ENCODE measurements at places on chromosomes 5 and 9. TPM values are rescaled to one million over a fixed set of nuclear protein-coding genes. Genes with fewer than 3 reads are reported as not detected.

SHC3 gene
- 0.38 TPM for total RNA-seq

DNA sequence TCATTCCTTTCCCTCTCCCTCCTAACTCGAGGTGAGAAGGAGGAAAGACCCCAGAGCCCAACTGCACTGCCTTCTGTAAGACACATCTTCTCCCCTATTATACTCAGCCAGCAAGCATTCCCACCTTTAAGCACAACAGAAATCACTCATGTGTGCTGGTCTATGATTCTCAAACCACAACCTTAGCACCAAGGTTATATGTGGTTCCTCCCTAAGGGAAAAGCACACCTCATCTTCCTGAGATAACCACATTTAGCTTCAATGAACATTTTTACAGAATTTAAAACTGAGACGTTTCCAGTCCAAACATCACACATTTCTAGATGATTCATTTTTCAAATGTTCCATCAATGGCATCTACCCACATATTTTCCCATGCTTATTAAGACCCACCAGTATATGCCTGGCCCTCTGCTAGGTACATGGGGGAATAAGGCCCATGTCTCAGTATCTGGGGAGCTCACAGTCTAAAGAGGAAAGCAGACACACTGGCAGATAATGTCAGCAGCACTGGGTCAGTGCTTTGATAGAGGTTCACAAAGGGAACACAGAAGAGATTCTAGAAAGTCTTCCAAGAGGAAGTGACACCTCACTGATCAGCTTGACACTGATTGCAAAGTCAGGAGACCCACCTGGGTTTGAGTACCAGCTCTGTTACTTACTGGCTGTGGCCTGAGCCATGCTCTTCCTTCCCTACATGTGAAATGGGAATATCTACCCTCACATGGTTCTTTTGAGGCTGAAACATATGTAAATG is 245.4 kb downstream of the DENND1A start:
- DNase-seq, result no peak

GRCh38 chr9:76018761-76019160 is 128.3 kb downstream of the PCSK5 start:
- DNase-seq, result no peak

DNA sequence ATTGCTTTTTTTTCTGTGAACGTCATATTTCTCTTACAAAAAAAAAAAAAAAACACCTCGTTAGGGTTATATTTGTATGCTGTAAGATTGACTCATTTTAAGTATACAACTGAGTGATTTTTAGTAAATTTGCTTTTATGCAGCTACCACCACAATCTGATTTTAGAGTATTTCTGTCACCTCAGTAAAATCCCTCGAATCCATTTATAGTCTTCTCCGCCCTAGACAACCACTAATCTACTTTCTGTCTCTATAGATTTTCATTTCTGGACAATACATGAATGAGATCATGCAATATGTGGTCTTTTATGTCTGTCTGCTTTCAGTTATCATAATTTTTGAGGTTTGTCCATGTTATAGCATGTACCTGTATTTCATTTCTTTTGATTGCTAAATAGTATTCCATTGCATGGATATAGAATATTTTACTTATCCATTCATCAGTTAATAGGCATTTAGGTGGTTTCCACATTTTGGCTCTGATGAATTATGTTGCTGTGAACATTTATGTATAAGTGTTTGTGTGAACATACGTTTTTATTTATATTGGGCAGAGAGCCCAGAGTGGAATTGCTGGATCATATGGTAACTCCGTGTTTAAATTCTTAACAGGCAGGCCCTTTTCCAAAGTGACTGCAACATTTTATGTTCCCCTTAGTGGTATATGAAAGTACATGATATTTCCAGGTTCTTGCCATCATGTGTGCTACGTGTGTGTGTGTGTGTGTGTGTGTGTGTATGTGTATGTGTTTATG is 171.4 kb downstream of the SGCD start:
- DNase-seq, result no peak

GRCh38 chr9:72424131-72424530 is 59.1 kb upstream of the ZFAND5 start:
- no peak for DNase-seq

DNA sequence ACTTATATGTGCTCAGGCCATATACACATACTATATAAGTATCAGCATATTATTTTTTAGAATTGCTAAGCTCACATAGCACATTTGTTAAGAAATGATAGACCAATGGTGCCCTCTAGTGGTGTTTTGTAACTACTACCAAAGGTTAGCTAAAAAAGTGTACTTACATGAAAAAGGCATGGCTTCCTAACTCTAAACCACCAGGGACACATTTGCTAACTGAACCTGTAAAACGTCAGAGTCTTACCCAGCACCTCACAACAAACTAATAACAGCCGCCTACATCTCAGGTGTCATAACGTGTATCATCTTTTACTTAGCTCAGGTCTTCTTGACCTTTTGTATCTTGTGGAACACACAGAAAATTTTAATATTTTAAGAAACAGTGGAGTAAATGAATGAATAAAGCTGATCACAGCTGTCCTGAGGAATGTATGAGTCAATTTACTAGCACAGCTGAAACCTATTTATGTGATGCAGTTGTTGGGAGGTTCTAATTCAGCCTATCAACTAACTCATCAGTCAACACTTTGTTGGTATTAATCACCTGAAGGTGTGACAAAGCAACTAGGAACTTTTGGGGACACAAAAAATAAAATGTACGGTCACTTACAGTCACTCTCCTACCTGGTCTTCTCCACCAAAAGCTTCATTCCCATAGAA is 72.9 kb downstream of the BAAT start:
- no peak for DNase-seq

GRCh38 chr5:55620766-55621160 is 86.0 kb upstream of the PLPP1 start:
- DNase-seq, result no peak

All from esophagus squamous epithelium (tissue), 5 donors.